HuH-7.5 (cell line): ENCODE measurements at places on chromosomes 13 and 19.

GRCh38 chr19:38265921-38266429, 1.6 kb downstream of the SPINT2 start:
- DNase-seq, result no peak

- DNase-seq, result no peak
Observed at GRCh38 chr19:29574510-29574909, 31.6 kb upstream of the POP4 start.

DNA sequence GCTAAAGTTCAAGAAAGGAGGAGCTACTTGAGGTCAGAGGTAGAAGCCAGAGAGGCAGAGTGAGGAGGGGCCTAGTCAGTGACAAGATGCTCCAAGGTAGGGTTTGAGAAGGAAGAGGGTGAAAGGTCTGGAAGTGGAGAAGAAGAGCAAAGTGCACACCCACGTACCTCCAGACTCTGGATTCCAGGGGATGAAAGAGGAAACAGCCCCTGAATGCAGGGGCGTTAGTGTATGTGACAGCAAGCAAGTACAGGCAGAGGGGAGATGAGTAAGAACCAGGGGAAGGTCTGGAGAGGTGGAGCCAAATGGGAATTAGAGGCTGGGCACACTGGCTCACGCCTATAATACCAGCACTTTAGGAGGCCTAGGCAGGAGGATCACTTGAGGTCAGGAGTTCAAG, 8.7 kb downstream of the RPS28 start:
- peak; percentile 1 for DNase-seq

- DNase-seq, result no peak
Observed at GRCh38 chr13:39148513-39148961, 110.3 kb downstream of the NHLRC3 start.

DNA sequence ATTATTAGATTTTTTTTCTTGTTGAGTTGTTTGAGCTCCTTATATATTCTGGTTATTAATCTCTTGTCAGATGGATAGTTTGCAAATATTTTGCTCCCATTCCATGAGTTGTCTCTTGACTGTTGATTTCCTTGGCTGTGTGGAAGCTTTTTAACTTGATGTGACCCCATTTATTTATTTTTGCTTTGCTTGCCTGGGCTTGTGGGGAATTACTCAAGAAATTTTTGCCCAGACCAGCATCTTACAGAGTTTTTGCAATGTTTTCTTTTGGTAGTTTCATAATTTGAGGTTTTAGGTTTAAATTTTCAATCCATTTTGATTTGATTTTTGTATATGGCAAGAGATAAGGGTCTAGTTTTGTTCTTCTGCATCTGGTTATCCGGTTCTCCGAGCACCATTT, 124.7 kb downstream of the PCCA start:
- DNase-seq, result no peak

DNA sequence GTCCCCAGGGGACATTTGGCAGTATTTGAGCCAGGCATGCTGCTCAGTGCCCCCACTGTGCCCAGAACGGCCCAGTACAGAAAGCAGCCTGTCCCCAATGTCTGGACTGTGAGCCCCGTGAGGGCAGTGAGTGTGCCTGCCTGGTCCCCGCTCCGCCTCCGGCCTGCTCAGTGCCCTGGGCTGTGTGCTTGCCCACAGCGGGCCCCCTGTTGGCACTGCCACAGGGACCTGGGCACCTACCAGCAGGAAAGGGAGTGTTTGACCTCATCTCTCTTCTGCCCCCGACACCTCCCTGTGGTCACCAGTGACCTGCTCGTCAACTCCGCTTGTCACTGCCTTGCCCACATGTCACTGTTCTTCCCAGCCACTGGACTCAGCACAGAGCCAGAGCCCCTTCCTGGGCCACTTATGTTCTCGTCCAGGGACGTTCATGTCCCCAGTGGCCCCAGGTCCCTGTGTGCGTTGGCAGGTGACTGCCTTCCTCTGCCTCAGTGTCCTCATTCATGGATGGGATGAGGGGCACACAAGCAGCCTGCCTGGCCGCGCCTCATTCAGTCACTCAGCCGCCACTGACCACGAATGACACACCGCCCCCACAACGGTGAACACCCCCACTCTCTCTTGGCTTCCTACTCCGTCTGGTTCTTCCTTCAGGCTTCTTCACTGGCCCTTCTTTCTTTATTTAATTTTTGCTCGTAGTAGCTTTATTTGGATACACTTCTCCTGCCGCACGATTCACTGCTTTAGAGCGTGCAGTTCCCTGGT, 2.8 kb downstream of the FZR1 start:
- no peak for DNase-seq

DNA sequence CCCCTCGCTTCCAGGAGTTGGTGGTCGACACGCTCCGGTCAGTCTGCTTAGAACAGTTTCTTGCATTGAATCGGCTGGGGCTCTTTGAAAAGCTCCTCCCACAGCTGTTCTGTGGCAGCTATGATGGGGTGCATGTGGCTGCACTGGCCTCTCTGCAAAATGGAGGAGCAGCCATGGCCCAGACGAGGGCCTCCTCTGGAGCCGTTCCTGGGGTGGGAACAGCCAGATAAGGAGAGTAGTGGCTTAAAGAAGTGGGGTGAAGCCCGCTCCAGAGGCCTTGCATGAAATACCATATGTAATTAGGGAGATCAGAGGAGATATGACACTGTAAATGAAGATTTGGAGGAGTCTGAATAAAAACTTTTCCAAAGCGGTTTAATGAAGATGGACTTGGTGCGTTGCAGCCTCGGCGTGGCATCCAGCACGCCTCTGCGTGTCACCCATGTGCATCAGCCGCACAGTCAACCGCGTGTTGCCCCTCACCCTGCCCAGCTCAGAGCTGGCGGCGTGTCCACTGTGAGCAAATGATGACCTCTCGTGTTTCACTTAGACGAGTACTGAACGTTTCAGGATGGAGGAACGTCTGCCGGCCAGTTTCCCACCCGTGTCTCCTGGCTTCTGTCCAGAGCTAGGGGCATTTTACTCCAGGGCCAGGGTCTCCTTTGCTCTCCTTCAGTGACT, 199.2 kb downstream of the TEX29 start:
- no peak for DNase-seq

DNA sequence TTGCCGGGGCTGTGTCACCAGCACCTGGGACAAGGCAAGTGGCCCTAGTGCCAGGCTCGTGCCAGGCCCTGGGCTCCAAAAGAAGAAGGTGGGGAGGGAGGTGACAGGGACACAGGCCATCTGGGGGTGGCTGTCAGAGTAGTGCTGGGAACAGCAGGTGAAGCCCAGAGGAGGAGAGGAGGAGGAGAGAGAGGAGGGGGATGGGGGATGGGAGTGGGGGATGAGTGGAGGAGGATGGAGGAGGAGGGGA, 18.7 kb downstream of the LSM4 start:
- DNase-seq, result no peak

- DNase-seq, result no peak
Observed at GRCh38 chr19:54247106-54247930, 4.7 kb upstream of the LILRA6 start.

DNA sequence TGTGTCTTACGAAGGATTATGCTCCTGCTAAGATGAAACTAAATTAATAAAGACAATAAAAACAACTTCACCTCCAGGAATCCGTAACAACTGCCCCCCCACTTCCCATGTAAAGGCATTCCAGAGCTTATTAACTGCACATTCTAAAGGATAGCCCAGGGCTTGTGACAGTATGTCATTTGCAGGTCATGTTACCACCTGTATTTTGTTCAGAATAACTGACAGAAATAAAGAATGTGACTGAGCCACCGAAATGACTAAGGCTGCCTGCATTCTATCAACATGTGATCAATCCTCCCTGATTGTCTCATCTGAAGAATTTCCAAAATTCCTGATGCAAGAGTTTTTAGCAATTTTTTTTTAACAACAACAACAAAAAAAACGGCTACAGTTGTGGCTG, 117.2 kb downstream of the MIPEP start:
- no peak for DNase-seq

- no peak for DNase-seq
Observed at GRCh38 chr13:105543742-105544141, 991.7 kb downstream of the EFNB2 start.

DNA sequence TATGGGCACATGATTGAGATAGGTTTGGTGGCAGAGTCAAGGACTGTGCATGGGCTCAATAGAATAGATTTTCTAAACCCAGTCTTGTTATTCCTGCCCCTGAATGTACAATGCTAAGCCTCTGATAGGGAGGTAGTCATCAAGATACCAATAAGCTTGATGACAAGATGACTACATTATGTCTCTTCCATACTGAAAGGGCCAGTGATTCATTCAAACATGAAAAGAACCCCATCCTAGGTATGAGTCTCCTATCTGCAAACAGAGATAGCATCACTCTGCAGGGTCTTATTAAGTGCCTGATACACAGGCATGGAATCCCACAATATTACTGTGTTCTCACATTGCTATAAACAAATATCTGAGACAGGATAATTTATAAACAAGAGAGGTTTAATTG, 40.3 kb upstream of the UFM1 start:
- no peak for DNase-seq

DNA sequence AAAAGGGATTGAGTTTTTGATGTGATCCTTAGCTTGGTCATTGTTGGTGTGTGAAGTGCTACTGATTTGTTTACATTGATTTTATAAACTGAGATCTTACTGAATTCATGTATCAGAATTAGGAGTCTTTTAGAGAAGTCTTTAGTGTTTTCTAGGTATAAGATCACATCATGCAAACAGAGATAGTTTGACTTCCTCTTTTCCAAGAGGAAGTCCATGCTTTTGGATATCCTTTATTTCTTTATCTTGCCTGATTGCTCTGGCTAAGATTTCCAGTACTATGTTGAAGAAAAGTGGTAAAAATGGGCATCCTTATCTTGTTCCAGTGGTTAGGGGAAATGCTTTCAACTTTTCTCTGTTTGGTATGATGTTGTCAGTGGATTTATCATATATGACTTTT, 561.2 kb upstream of the SLITRK1 start:
- no peak for DNase-seq

DNA sequence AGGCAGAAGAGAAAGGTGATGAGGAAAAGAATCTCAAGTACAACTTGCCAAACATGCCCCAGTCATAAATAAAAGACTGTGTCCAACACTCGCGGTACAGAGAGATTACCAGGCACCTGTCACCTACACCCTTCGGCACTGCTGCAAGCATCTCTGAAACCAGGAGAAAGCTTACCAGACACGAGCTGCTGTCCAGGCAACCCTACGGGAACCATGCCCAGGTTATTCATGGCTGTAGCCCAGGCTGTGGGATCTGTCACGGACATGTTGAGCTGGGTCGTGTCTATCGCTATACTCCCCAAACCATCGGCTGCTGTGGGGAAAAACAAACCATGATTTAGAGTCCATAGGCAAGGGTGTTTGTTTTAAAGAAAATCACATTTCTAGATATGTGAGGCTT, 375.0 kb downstream of the ENOX1 start:
- DNase-seq, result no peak

DNA sequence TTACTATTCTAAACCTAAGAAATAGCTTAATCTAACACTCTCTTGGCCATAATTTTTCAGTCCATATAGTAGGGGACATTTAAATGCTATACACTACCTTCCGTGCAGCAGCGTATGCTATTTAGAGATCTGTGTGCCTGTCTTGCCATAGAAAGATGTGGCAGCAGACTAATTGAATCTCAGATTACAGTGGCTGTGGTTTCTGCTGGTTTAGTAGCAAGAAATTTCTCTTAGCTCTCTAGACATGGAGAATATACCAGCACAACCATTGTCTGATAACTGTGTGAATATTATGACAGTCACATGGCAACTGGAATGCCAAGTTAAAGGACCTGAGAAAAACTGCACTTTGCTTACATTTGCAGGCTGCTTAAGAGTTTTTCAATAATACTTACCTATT, 672.4 kb upstream of the MIR17HG start:
- no peak for DNase-seq

- DNase-seq, result no peak
Observed at GRCh38 chr13:111115061-111115964, at the start of gene ARHGEF7. TSS of gene ARHGEF7 (plus strand) at chr13:111115310. CDS start at chr13:111115527, 217 bp downstream.

GRCh38 chr13:95601216-95601615, 43.3 kb downstream of the DZIP1 start:
- DNase-seq, result no peak

DNA sequence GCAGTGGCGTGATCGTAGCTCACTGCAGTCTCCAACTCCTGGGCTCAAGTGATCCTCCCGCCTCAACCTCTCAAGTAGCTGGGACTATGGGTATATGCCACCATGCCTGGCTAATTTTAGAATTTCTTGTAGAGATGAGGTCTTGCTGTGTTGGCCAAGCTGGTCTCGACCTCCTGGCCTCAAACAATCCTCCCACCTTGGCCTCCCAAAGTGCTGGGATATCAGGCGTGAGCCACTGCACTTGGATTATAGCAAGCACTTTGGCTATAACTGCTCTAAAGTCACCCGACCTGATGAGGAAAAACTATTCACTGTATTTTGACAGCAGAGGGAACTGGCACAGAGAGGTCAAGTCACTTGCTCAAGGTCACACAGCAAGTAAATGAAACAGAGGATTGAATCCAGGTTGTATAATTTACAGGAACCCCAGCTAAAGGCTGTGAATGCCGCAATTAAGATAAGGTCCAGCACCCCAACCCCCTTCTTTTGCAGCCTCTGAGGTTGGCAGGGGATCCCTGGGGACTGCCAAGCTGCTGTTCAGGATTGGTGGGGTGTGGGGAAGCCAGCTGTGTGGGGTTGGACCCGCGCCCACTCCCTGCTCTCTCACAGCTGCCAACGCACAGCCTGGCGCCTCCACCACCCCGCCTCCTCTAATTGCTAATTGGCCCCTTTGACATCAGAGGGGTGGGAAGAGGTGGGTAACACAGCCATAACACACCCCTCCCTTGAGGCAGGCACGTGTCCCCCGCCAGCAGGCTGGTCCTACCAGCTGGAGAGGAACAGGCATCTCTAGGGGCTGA, 6.0 kb downstream of the TMIGD2 start:
- no peak for DNase-seq
